ENCODE measurements at places on chromosomes 5 and 9. TPM values are rescaled to one million over a fixed set of nuclear protein-coding genes. Genes with fewer than 3 reads are reported as not detected.

GRCh38 chr9:94888775-94889174 is 162.3 kb downstream of the AOPEP start:
- DNase-seq: no peak

Gene ARL14EPL
- polyA plus RNA-seq: not detected

DNA sequence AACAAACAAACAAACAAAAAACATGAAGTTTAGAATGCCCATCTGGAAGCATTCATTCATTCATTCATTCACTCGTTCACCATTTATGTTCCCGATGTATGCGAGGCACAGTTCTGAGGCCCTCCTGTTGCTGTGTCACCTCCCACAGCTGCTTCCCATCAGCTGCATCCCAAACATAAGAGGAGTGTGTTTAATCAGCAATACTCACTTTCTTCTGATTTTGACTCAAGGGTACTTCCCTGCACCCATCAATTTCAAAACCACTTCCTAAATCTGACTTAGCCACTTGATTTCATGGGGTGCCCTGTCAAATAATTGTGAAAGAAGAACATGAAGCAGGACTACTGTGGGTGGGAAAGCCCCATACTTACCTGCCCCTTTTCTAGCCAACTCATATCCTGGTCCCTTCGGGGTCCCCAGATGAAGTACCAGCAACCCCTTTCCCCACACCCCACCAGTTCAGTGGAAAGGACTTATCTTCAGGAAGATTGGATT is 128.0 kb upstream of the IL12B start:
- DNase-seq: no peak

DNA sequence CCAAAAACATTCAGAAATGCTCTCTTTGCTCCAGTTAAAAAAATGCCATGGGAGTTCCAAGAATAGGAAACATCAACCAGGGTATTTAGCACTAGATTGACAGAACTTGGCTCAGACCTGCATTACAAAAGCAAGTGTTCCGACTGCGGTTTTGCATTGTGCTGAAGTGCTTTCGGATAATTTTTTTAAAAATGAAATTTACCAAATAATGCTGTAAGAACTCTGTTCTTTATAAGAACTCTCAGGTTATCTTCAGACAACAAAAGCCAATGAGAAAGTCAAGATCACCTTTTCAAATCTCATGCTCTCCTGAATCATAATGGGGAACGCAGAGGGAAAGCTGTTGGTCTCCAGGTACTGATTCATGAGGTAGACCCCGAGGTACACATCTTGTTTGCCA is 483 bp upstream of the PLPP6 start:
- DNase-seq: no peak

- DNase-seq: no peak
Observed at GRCh38 chr5:112625689-112626438, 111.8 kb upstream of the APC start.

- no peak for DNase-seq
Observed at GRCh38 chr9:129569502-129570449, 51.1 kb downstream of the C9orf50 start.

Gene SNCAIP
- 26.8 TPM for polyA plus RNA-seq

Gene DDX4
- polyA plus RNA-seq: not detected

Gene TEX48
- polyA plus RNA-seq: not detected

Gene SPINK6
- not detected for polyA plus RNA-seq

- DNase-seq: no peak
Observed at GRCh38 chr9:134962065-134962972, 44.6 kb upstream of the FCN1 start.

DNA sequence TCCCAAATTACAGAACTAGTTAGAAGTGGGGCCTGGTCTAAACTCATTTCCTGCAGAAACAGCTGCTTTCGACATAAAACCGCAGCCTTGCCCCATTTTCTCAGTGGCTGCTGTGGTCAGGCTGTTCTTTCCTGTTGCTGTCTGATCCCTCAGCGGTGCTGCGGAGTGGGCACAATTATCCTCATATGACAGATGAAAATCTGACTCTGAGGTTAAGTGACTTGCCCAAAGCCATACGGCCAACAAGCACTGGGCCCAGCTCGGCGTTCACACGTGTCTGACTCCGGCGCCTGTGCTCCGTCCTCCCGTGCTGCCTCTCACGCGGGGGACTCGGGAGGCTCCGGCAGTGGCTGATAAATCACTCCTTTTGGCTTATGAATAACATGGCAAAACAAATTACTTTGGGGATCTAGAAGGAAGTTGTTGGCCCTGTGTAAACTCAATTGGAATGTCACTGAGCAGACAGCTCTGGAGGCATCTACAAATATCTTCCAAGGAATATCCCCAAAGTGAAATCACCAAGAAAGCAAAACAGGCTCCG is 142.6 kb upstream of the LMX1B start:
- DNase-seq: no peak

DNA sequence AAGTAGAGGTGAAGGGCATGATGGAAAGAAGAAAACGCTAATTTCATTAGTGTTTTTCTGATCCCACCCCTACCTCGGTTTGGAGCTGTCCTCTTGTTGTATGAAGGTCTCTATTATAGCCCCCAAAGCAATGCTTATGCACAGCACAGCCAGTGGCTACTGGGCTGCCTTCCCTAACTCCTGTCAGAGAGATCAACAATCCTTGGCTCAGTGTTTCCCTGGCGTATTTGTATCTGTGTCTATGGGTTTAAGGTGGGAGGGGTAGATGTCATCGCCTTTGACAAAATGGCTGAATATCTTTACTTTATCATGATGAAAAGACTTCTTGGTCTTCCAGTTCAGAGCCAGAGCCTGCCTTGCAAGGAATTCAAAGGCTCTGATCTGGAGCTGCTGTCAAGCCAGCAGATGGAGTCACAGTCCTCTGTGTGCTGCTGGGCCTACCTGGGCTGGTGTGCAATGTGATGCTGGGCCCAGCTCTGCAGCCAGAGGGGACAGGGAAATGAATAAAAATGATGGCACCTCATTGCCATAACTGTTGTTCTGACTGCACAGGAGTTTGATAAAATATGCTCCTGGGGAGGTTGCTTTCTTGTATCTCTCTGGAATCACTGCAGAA is 20.1 kb upstream of the HSPA9 start:
- no peak for DNase-seq

- no peak for DNase-seq
Observed at GRCh38 chr9:133560944-133561343, 26.4 kb downstream of the ADAMTSL2 start.

Gene ZNF608
- polyA plus RNA-seq: 56.4 TPM

- DNase-seq: no peak
Observed at GRCh38 chr5:6611334-6612256, 21.2 kb downstream of the NSUN2 start.

GRCh38 chr5:64612344-64612961 is 77.8 kb upstream of the SHISAL2B start:
- DNase-seq: no peak

DNA sequence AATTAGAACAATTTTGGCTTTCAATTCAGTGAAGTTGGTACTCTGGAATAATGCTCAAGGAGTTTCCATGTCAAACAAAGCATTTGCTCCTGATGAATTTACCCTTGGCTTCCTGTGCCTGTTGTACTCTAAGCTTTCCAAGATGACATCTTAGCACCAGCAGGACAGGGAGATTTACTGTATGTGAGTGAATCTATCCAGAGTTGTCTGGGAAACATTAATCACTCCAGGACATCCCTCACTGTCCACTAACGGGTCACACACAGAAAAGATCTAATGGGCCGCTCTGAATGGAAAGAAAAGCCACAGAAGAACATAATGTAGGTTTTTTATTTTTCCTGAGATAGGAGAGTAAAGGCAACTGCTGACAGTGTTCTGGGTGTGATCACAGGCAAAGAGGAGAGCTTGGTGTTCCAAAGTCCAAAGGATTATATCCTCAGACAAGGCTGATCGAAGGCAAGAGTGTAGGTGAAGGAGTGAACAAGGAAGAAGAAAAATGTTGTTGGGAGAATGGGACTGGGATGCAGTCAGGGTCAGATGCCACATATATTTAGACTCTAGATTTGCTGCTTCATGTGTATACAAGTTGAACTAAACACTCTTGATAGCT is 167.7 kb upstream of the RPS23 start:
- DNase-seq: peak; percentile 41

DNA sequence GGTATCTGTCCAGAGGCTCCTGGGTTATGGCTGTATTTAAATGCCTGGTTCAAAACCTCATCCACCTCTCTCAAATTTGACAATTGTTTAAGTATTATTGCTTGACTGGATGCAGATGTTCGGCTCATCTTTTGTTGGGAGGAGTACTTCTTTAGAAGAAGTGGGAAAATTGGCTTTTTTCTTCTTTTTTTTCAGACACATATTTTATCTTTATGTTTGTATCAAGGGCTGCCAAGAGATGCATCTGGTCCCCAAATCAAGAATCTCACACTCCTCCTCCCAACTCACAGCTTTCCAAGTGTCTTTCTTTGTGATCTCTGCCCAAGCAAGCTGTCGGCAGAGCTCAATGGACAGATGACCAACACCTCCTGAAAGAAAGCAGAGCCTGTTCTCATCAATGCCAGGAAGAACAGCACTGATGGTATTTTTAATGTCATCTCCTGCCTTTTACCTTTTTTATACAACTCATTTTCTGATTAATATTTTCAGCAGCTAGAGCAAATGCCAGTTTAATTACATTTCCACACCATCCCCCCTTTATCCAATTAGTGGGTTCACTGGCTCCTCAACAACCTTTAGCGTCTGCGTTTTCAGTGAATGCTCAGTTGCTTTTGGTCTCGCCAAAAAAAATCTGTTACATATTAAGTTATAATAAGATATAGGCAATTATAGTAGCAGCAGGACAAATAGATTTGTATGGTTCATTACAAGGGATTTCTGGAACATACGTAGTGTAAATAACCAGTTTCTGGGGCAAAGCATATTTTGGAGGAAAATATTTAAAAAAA is 110.3 kb upstream of the SLIT3 start:
- DNase-seq: no peak

- DNase-seq: no peak
Observed at GRCh38 chr9:126842977-126843799, 17.3 kb upstream of the ZBTB34 start.

DNA sequence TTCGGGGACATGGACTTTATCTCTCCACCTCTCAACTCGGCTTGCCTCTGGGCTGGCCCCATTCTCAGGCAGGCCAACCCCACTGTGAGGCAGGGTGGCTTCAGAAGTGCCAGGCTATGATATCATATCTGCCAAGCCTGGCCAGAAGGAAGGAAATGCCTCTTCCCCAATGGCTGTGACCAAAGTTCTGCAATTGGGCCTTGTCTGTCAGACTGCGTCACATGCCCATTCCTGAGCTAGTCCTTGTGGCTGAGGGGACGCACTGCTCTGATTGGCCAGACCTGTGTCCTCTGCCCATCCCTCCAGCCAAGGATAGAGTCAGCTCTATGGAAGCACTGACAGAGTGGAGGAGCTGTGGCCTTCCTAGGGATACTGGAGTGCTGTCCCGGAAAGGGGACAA is 11.9 kb downstream of the SMIM23 start:
- DNase-seq: no peak

GRCh38 chr5:150641006-150641570 is 628 bp downstream of the SYNPO start:
- no peak for DNase-seq

- DNase-seq: no peak
Observed at GRCh38 chr5:5424736-5425135, 2.3 kb downstream of the ICE1 start.

DNA sequence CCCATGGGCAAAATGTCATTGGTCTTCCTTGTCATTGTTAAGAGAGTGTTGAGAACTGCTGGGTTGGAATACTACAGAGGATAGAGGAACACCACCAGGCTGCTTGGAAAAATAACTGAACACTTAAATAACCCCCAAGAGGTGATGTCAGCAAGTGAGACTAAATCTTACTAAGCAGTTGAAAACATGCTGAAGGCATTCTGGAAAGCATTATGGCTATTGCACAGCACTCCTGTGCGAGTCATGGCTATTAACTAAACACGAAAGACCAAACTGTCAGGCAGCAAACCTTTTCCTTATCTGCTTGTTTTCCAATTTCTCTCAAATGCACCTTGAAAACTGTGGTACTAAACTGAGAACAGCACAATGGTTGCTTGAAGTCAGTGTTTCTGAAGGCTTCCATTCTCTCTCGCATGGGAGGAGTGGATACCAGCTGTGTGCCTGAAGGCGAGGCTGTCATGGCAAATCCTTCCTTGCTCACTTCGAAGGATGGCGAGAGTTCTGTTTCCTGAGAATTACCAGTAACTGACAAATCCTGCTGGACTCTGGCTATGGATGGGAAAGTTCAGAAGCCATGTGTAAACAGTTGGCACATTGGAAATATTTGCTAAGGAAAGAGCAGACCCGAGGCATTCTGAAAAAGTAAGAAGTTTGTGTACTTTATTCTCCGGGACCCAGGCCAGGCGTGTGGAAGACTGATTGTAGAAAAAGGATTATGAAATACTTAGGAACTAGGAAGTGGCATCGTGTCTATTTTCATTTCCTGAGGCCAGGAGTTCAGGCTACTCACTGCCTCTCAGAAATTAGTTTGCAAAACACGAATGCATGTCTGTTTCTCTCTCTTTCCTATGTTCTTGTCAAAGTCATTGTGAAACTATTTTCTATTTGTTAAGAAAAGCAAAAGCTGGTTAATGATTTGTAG is 182.1 kb downstream of the DMRT2 start:
- no peak for DNase-seq

All from left renal cortex interstitium (tissue), 4 donors.